IPS DF 6.9 (cell line): ENCODE measurements at places on chromosomes 6 and 20.

DNA sequence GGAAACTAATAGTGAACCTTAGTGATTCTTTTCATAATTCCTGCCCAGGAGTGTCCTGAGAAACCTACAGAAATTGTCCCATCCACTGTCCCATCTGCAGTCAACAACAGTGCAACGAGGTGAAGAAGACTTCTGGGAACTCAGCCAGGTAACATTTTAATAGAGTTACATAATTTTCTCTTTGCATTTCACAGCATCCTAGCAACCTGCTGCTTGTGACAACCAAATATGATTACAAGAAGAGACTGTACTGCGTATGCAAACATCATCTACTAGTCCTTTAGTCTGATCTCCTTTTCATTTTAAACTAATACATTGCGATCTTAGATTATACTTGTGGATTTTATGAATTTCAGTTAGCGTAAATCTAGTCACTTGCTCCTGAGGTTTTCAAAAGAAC lies 951.6 kb downstream of the TFAP2A start:
- DNase-seq, result no peak
- no peaks in the 10 kb centered on the region for H3K4me1 ChIP-seq
- H3K27ac ChIP-seq, result no peak overlapping the region
- no peaks in the 10 kb centered on the region for H3K36me3 ChIP-seq
- no peaks in the 10 kb centered on the region for H3K27me3 ChIP-seq

DNA sequence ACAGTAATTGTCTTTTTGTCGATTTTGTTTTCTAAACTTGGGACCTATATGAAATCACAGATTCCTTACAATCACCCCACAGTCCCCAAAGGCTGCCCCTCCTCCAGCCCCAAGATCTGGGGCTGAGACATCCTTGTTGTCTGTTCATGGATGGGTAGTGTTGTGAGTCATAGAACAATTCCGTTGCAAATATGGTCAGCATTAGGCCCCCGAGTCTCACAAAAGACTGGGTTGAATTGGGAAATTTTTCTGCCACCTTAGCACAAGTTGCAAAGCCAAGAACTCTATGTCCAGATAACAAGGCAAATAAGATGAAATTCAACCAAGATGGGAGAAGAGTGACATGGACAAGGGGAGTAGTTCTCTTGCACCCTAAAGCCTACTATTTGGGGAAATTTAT lies 10.5 kb upstream of the TAB2 start:
- H3K4me3 ChIP-seq, result no peak overlapping the region
- no peak overlapping the region for H3K27ac ChIP-seq
- no peaks in the 10 kb centered on the region for H3K27me3 ChIP-seq
- H3K4me1 ChIP-seq, result no peaks in the 10 kb centered on the region
- no peaks in the 10 kb centered on the region for H3K36me3 ChIP-seq

DNA sequence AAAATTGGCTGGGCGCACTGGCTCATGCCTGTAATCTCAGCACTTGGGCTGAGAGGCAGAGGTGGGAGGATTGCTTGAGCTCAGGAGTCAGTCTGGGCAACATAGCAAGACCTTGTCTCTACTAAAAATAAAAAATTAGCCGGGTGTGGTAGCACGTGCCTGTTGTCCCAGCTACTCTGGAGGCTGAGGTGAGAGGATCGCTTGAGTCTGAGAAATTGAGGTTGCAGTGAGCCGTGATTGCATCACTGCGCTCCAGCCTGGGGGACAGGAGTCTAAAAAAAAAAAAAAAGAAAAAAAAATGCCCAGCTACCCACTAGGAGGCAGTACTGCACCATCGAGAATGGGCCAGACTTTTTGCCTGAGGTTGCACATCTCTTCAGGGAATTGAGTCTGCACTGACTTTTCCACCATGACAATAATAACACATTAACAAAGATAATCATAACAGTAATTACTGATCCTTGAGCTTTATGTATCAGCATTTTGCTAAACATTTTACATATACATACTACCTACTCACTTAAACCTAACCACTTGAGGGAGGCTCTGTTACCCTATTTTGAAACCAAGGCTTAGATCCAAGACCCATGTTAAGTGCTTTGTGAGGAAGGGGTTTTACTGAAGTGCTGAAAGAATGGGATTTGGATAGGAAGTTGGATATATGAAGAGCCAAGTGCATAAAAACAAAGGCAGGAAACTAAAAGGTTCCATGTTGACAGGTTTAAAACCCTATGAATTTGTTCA lies 21.0 kb downstream of the SRSF3 start:
- no peaks in the 10 kb centered on the region for H3K4me1 ChIP-seq
- peaks cover 11% of the 10 kb centered on the region; the same call in 1 of the 2 replicates for H3K36me3 ChIP-seq
- DNase-seq, result no peak
- H3K27ac ChIP-seq, result no peak overlapping the region

GRCh38 chr20:32792316-32792715 lies 27.4 kb upstream of the MAPRE1 start:
- H3K36me3 ChIP-seq, result peaks cover 84% of the 10 kb centered on the region
- DNase-seq, result no peak
- no peaks in the 10 kb centered on the region; the same call in 1 of the 2 replicates for H3K4me1 ChIP-seq
- H3K27ac ChIP-seq, result no peak overlapping the region

DNA sequence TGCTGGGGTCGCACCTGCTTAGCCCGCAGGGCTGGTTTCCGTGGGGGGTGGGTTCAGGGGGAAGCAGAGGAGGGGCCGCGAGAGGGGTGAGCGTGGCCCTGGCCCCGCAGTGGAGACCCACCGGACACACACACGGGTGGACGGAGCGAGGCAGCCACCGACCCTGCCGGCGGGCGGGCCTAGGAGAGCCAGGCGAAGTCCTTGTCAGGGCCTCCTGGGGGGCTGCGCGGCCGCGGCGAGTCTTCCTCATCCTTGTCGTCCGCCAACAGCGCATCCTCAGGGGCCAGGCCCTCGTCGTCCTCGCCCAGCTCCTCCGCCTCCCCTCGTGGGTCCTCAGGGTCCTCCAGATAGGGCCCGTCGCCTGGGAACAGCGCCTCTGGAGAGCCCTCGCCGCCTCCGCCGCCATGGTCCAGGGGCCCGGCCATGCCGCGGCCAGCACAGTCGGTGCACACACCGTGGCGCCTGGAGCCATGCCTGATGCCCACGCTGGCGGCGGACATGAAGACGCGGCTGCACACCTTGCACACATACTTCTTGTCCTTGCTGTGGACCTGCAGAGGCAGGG lies 7.3 kb downstream of the SLC2A4RG start:
- peaks cover 4% of the 10 kb centered on the region for H3K4me1 ChIP-seq
- H3K4me3 ChIP-seq, result no peak overlapping the region
- no peaks in the 10 kb centered on the region for H3K27me3 ChIP-seq
- no peak for DNase-seq
- peaks cover 5% of the 10 kb centered on the region for H3K36me3 ChIP-seq

DNA sequence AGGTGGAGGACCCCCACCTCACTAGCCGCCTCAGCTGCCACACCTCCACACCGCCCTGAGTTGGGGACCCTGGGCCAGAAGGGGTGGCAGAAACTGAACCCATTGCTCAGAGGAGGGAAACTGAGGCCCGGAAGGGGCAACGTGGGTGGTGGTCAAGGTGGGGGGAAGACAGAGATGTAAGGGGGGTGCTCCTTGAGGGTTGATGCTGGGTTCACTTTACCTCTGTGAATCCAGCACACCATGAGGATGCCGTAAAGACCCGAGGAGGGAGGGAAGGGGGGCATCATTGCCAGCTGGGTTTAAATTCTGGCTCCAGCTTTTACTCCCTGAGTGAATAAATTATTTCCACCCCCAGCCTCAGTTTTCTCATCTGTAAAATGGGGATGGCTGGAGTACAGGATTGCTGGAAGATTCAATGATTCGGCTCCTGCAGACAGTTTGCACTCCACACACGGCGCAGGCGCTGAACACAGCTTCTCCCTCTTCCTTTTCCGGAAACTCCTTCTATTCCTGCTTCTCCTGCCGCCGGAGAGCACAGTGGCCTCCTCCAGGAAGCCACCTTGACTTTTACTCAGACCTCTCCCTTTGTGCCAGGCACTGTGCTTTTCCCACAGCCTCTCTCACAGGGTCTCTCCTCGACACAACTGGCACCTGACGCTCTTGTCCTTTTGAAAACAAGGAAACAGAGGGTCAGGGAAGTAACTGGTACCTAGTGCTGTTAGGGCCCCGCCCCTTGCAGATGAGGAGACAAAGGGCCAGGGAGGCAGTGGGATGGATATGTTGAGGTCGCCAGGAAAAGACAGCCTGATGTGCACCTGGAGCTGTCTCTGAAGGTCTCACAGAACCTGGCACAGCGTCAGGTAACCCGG lies 59.4 kb downstream of the UBE2V1 start:
- H3K36me3 ChIP-seq, result no peaks in the 10 kb centered on the region
- no peaks in the 10 kb centered on the region for H3K4me1 ChIP-seq
- no peak for DNase-seq
- no peak overlapping the region for H3K27ac ChIP-seq
- H3K27me3 ChIP-seq, result no peaks in the 10 kb centered on the region

GRCh38 chr6:99467509-99468106 lies 42.5 kb upstream of the PNISR start:
- H3K36me3 ChIP-seq, result no peaks in the 10 kb centered on the region; the same call in 1 of the 2 replicates
- H3K27me3 ChIP-seq, result no peaks in the 10 kb centered on the region
- H3K4me1 ChIP-seq, result no peaks in the 10 kb centered on the region
- no peak overlapping the region for H3K4me3 ChIP-seq
- DNase-seq, result no peak
- no peak overlapping the region for H3K27ac ChIP-seq

DNA sequence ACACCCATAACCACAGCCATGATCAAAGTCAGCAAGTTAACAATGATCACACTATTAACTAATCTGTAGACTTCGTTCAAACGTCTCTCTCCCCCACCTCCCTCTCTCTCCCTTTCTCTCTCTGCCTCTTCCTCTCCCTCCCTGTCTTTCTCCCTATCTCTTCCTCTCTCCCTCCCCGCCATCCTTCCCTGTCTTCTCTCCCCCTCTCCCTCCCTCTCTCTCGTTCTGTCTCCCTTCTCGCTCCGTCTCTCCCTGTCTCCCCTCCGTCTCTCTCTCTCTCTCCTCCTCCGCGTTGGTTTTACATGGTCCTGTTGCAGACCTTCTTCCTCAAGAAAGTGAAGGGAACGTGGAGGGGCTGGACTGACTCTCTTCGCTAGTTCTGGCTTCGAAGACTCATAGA lies 308.9 kb upstream of the FOXQ1 start:
- no peaks in the 10 kb centered on the region for H3K4me1 ChIP-seq
- H3K27me3 ChIP-seq, result no peaks in the 10 kb centered on the region
- DNase-seq, result no peak
- H3K27ac ChIP-seq, result no peak overlapping the region
- H3K4me3 ChIP-seq, result no peak overlapping the region
- no peaks in the 10 kb centered on the region for H3K36me3 ChIP-seq

GRCh38 chr20:37534401-37535157 lies 6.9 kb upstream of the BLCAP start:
- no peaks in the 10 kb centered on the region for H3K27me3 ChIP-seq
- H3K4me3 ChIP-seq, result no peak overlapping the region
- peak; percentile 67 for DNase-seq
- no peaks in the 10 kb centered on the region for H3K4me1 ChIP-seq
- no peaks in the 10 kb centered on the region for H3K36me3 ChIP-seq

DNA sequence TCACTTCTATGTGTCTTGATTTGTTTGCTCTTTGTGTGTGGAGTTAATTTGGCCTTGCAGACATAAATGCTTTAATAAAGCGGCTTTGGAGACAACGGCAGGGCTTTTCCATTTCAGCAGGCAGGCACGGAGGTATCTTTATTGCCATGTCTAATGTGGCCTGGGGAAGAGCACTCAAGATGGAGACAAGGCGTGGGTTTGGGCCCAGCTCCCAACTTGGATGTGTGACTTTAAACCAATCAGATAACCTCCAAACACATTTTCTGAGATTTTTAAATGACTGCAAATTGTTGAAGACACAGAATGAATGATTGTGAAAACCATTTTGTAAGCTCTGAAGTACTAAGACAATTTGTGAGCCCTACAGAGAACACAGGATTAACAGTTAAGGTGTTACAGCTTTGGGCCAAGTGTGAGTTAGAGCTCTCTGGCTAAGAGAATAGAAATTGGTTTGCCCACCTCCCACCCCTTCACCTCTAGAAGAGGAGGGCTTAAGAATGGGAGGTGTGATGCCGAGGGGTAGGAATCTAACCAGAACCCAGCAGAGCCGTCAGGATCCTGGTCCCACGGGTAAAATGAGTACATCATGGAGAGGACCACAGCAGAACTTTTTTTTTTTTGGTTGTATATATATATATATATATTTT lies 9.0 kb downstream of the DYNLT1 start:
- DNase-seq, result no peak
- no peaks in the 10 kb centered on the region for H3K27me3 ChIP-seq
- H3K4me3 ChIP-seq, result no peak overlapping the region
- peaks cover 9% of the 10 kb centered on the region for H3K36me3 ChIP-seq
- H3K4me1 ChIP-seq, result no peaks in the 10 kb centered on the region
- H3K27ac ChIP-seq, result no peak overlapping the region

GRCh38 chr20:54214566-54214965 lies 6.7 kb downstream of the PFDN4 start:
- no peak for DNase-seq
- no peaks in the 10 kb centered on the region for H3K4me1 ChIP-seq
- H3K4me3 ChIP-seq, result no peak overlapping the region

GRCh38 chr20:58374027-58374850 lies 14.8 kb upstream of the VAPB start:
- no peak overlapping the region for H3K4me3 ChIP-seq
- no peaks in the 10 kb centered on the region for H3K36me3 ChIP-seq
- no peak for DNase-seq
- H3K27ac ChIP-seq, result no peak overlapping the region

DNA sequence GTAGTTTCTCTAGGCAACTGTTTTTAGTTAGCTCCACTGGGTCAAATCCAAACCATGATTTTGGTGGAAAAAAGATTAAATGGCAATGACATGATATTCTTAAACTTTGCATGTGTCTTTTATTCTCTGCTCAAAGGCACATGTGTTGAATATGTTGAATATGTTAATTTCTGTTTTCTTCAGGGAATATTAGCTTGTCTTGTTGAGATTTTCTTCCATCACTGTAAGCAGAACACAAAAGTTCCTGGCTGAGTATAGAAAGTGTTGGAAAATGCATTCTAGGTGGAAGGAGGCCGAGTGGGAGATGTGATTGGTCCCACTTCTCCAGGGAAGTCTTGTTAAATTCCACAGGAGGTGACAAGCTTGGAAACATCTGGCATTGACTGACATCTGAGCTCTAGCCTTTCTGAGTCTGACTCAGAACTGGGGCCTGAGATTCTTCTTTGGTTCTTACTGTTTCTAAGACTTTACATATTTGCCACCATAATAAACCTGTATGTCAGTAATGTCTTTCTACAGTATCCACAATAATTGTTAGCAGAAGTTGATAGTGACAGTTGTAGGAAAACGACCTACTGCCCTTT lies 81.1 kb downstream of the LAMA4 start:
- no peaks in the 10 kb centered on the region for H3K27me3 ChIP-seq
- no peak overlapping the region for H3K27ac ChIP-seq
- H3K4me1 ChIP-seq, result no peaks in the 10 kb centered on the region
- no peaks in the 10 kb centered on the region for H3K36me3 ChIP-seq
- no peak overlapping the region for H3K4me3 ChIP-seq
